ENCODE measurements at places on chromosomes 12 and 14. TPM values are rescaled to one million over a fixed set of nuclear protein-coding genes. Genes with fewer than 3 reads are reported as not detected.

KLRC2 gene
- total RNA-seq: not detected

TBX3 gene
- total RNA-seq: not detected

PLXNC1 gene
- total RNA-seq: 1.4 TPM

PROX2 gene
- not detected for total RNA-seq

CD163L1 gene
- total RNA-seq: 69.3 TPM

C12orf50 gene
- not detected for total RNA-seq

ERBB3 gene
- total RNA-seq: 145 TPM

TAS2R13 gene
- 2.6 TPM for total RNA-seq

RPGRIP1 gene
- 0.75 TPM for total RNA-seq

PTPN6 gene
- 92.7 TPM for total RNA-seq

NEUROD4 gene
- total RNA-seq: not detected

GLTP gene
- 31.8 TPM for total RNA-seq

BEGAIN gene
- not detected for total RNA-seq

LRCOL1 gene
- not detected for total RNA-seq

SDR39U1 gene
- 14.8 TPM for total RNA-seq

FOXN4 gene
- total RNA-seq: not detected

ST8SIA1 gene
- 3.1 TPM for total RNA-seq

NTN4 gene
- 46.0 TPM for total RNA-seq

AVPR1A gene
- total RNA-seq: not detected

AMN gene
- 21.8 TPM for total RNA-seq

CLEC2B gene
- 3.9 TPM for total RNA-seq

ANO2 gene
- not detected for total RNA-seq

PXMP2 gene
- total RNA-seq: 38.6 TPM

TMEM30B gene
- 19.6 TPM for total RNA-seq

FSCB gene
- not detected for total RNA-seq

ZDHHC22 gene
- total RNA-seq: not detected

ADIPOR2 gene
- total RNA-seq: 76.0 TPM

OLR1 gene
- 22.4 TPM for total RNA-seq

CIROP gene
- total RNA-seq: not detected

TMEM119 gene
- total RNA-seq: not detected

PLA2G1B gene
- total RNA-seq: not detected

CACNA2D4 gene
- not detected for total RNA-seq

DPY19L2 gene
- not detected for total RNA-seq

SYCP3 gene
- not detected for total RNA-seq

ENDOU gene
- total RNA-seq: 0.39 TPM

GALNT9 gene
- 16.1 TPM for total RNA-seq

CCDC196 gene
- total RNA-seq: not detected

ADAMTS20 gene
- 1.0 TPM for total RNA-seq

NRXN3 gene
- total RNA-seq: not detected

IL31 gene
- not detected for total RNA-seq

FBRSL1 gene
- total RNA-seq: 76.1 TPM

CDKN3 gene
- 61.1 TPM for total RNA-seq

LTB4R2 gene
- total RNA-seq: 26.1 TPM

All from PC-9 (cell line).